ENCODE measurements at places on chromosomes 2 and 18.

GRCh38 chr2:43199492-43200488 is 26.6 kb downstream of the ZFP36L2 start:
- DNase-seq, result no peak
- H3K4me3 ChIP-seq, result no peak overlapping the region
- H3K27ac ChIP-seq, result no peak overlapping the region
- no peaks in the 10 kb centered on the region for H3K36me3 ChIP-seq
- peaks cover 11% of the 10 kb centered on the region for H3K4me1 ChIP-seq

DNA sequence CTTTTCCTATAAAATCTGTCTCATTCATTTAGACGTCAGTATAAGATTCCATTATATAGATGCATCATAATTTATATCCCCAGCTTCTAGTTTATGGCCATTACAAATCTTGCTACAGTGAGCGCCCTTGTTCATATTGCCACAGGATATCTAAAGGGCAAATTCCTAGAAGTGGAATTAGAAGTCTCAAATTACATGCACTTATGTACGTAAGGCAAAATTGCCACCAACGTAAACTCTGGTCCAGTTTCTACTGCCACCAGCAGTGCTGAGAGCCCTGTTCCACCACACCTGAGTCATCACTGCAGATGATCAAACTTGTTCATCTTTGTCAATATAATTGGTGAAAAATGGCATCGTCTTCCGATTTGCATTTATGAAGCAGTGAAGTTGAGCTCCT is 90.9 kb upstream of the ID2 start:
- DNase-seq, result no peak
- no peaks in the 10 kb centered on the region for H3K36me3 ChIP-seq
- H3K4me1 ChIP-seq, result no peaks in the 10 kb centered on the region
- H3K4me3 ChIP-seq, result no peak overlapping the region

DNA sequence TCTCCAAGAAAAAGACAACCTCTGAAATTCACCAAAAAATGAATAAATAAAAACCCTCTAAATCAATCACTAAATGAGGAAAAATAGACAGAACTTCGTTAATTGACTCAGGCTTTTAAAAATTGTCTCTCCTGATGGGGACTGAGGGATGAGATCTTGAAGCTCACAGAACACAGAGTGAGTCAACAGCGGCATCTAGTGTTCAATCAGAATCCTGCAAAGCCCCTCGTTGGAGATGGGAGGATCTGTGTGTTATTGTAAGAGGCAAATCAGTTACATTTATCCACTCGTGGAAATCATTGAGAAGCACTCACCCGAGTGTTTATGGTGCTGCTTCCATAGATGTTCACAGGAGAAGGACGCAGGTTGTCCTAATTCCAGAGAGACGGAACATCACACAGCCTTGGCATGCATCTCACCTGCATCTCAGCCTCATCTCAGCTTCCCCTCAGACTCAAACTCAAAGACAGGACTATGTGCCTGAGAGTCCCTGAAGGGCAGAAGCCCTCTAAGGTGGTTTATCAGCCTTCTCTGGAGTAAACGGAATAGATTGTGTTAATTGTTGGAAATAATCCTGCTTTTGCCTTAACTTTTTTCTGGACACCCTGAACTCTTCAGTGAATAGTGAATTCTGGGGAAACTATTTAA is 82.0 kb downstream of the MREG start:
- peak; percentile 63 for DNase-seq
- peaks cover 20% of the 10 kb centered on the region for H3K4me1 ChIP-seq
- no peak overlapping the region for H3K4me3 ChIP-seq
- no peak overlapping the region for H3K27ac ChIP-seq

DNA sequence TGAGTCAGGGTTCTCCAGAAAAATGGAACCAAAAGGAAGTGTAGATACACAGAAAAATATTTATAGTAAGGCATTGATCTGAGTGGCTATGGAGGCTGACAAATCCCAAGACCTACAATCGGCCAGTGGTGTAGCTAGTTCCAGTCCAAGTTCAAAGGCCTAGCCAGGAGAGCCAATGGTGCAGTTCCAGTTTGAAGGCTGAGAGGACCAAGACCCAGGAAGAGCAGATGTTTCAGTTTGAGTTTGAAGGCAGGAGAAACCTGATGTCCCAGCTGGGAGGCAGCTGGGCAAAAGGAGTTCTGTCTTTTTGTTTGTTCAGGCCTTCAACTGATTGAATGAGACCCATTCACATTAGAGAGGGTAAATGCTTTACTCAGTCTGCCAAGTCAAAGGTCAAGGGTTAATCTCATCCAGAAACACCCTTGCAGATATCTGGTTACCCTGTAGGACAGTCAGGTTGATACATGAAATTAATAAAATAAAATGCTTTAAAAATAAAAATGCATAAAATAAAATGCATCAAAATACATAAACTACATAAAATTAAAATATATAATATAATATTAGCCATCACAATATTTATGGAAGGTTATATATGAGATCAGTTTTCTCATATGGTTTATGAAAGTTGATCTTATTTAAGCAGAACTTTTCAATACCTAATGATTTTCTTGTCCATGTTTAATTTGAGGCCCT is 38.7 kb downstream of the KCNE4 start:
- peaks cover 27% of the 10 kb centered on the region for H3K4me1 ChIP-seq
- H3K27me3 ChIP-seq, result no peaks in the 10 kb centered on the region
- no peak overlapping the region for H3K27ac ChIP-seq
- H3K4me3 ChIP-seq, result no peak overlapping the region

DNA sequence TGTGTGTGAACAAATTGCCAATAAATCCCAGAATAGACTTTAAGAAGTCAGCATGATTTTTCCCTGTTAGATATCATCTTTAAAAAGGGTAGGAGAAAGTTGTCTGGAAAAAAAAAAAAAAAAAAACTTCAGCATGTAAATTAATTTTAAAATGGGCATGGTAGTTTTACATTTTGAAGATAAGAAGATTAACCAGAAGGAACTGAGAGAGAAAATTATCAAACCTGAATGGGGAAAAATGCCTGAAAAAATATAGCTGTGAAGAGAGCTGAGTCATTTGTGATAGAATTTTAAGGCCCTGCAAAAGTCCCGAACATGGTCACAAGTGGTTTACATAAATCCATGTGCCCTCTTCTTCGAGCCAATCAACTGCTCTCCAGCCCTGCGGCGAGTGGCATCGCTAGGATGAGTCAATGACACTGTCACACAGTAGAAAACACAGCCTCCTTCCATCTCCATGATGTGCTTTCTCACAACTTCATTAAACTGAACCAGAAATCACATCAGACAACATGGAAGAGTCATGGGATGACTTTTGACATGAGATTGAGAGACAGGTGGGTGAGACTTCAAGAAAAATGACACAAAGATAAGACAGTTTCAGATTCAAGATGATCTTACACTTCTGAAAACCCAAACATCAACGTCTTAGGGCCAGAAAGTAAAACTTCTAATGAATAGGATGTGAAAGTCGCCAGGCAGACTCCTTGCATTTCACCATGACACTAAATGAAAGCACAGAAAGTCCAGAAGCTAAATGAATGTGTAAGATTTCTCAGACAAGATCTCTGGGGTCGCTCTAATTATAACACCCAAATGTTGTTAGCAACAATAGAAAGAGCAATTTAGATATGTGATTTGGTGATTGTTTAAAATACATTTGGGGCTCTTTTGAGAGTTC is 273.0 kb upstream of the ID2 start:
- no peak for DNase-seq
- no peaks in the 10 kb centered on the region for H3K27me3 ChIP-seq
- H3K4me1 ChIP-seq, result peaks cover 10% of the 10 kb centered on the region

DNA sequence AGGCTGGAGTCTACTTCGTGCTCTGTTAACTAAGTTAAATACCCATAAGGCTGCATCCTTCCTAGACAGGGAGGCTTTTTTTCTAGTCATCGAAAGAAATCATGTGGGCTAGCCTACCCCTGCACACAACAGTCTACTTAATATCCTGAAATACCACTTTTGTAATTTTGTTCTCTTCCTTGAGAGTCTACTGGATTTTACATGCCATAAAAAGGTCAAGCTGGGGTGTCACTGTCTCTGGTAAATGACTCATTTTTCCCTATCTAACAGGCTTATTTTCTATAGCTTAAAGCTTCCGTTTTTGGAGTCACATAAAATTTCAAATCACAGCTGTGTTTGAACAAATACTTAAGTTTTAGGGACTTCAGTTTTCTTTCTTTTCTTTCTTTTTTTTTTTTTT is 10.7 kb upstream of the STAM2 start:
- no peak for DNase-seq
- H3K27me3 ChIP-seq, result peaks cover 12% of the 10 kb centered on the region
- peaks cover 4% of the 10 kb centered on the region for H3K4me1 ChIP-seq
- H3K4me3 ChIP-seq, result no peak overlapping the region
- no peak overlapping the region for H3K27ac ChIP-seq
- H3K36me3 ChIP-seq, result peaks cover 3% of the 10 kb centered on the region

- H3K4me3 ChIP-seq, result no peak overlapping the region
- no peaks in the 10 kb centered on the region for H3K27me3 ChIP-seq
- peaks cover 3% of the 10 kb centered on the region for H3K4me1 ChIP-seq
- DNase-seq, result no peak
These were observed 102.2 kb downstream of the TEX51 start for GRCh38 chr2:127000937-127001336.

- no peaks in the 10 kb centered on the region for H3K4me1 ChIP-seq
- H3K4me3 ChIP-seq, result no peak overlapping the region
- DNase-seq, result no peak
- H3K27me3 ChIP-seq, result peaks cover 12% of the 10 kb centered on the region
- H3K27ac ChIP-seq, result no peak overlapping the region
These were observed 24.8 kb upstream of the GALNT14 start for GRCh38 chr2:31163011-31163539.

- H3K27me3 ChIP-seq, result no peaks in the 10 kb centered on the region
- peaks cover 22% of the 10 kb centered on the region for H3K4me1 ChIP-seq
- DNase-seq, result no peak
- H3K27ac ChIP-seq, result no peak overlapping the region
These were observed 92.1 kb downstream of the SLC8A1 start for GRCh38 chr2:40359811-40360210.

DNA sequence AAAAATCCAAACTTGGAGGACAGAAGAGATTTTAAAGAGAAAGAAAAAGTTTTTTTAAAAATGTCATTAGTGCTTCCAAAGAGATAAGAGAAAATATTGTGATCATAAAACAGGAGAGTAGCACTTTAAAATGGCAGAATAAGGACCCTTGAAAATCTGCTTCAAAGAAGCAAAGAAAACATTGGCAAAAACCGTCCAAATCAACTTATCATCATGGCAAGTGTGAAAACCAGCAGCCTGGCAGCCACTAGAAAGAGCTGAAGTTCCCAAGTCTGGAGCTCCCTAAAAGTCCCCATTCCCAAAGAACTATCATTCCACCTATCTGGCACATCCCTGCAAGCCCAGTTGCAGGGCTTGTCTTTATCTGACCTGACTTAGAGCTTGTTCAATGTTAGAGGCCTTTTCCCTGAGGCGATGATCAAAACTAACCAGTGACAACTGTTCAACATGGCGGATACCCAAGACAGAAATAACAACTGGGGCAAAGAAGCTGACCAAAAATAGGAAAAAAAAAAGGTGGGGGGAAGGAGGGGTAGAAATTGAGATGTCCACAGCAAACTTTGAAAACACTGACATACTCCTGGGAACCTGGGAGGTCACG is 24.6 kb upstream of the RNU4ATAC start:
- peaks cover 43% of the 10 kb centered on the region for H3K36me3 ChIP-seq
- H3K27me3 ChIP-seq, result no peaks in the 10 kb centered on the region

DNA sequence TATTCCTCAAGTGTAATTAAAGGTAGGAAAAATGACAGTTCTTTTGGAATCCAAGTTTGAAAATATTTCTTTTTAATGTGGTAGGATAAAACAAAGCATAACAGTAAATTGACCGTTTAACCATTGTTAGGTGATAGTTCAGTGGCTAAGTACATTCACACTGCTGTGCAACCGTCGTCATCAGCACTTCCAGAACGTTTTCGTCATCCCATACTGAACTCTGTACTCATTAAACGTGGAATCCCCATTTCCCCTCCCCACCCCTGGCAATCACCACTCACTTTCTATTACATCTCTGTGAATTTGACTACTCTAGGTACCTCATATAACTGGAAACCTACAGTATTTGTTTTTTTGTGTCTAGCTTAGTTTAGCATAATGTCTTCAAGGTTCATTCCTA is 32.9 kb upstream of the FZD5 start:
- no peaks in the 10 kb centered on the region for H3K4me1 ChIP-seq
- H3K4me3 ChIP-seq, result no peak overlapping the region
- DNase-seq, result no peak
- no peaks in the 10 kb centered on the region for H3K27me3 ChIP-seq

DNA sequence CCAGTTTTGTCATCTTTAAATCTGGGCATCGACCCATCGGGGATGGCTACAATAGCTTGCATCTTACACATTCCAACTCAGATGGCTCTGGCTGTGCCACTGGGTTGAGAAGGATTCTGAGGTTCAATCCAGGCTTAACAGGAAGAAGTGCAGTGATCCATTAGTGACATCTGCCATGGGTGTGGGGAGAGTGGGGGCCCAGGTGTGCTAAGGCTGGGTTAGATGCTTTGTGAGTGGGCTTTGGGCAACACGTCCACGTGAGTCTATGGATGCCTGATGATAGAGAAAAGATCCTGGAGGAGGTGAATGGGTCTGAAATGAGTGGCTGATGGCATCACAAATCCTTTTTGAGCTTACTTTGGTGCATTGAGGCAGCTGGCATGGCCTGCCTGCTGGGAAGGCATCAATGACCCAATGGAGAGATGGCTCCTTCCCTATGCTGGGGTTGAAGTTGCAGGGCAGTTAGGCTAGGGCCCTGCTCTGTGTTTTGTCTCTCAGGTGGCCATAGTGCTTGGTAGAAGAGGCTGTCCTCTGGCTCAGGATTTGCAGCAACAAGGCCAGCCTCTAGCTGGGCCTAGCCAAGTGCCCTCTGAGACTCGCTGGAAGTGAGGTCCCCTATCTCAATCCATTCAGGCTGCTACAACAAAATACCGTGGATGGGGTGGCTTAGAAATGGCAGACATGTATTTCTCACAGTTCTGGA is 56.7 kb downstream of the HS1BP3 start:
- H3K27me3 ChIP-seq, result no peaks in the 10 kb centered on the region
- peak overlapping the region; percentile 91 for H3K27ac ChIP-seq
- H3K36me3 ChIP-seq, result no peaks in the 10 kb centered on the region
- peaks cover 73% of the 10 kb centered on the region for H3K4me1 ChIP-seq
- DNase-seq, result no peak

DNA sequence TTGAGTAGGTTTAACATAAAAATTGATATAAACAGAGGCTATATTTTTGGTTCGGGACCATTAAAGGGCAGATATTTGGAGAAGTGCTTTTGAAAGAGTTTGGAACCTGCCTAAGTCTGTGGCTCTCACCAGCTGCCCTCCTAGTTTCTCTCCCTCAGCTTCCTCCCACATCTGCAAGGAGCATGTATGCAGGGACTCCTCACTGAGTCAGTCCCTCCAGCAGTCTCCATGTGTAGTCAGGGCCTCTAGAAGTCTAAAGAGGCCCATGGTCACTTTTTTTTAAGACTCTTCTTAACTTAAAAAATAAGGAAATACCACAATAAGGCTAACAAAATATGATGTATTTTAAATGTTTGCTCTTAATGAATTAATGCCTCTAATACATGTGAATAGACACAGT is 220.0 kb upstream of the TANK start:
- no peaks in the 10 kb centered on the region for H3K4me1 ChIP-seq
- H3K4me3 ChIP-seq, result no peak overlapping the region
- no peak for DNase-seq
- no peak overlapping the region for H3K27ac ChIP-seq

- no peak for DNase-seq
- H3K4me1 ChIP-seq, result no peaks in the 10 kb centered on the region
- no peak overlapping the region for H3K27ac ChIP-seq
- no peaks in the 10 kb centered on the region for H3K36me3 ChIP-seq
These were observed 234.8 kb downstream of the DSEL start for GRCh38 chr18:67281746-67282145.

GRCh38 chr18:9965711-9966624 is 52.2 kb downstream of the VAPA start:
- no peaks in the 10 kb centered on the region for H3K27me3 ChIP-seq
- H3K4me3 ChIP-seq, result no peak overlapping the region
- DNase-seq, result no peak
- H3K27ac ChIP-seq, result no peak overlapping the region
- no peaks in the 10 kb centered on the region for H3K36me3 ChIP-seq

Data from neural crest cell (in vitro differentiated cells).